Mesenchymal stem cell (in vitro differentiated cells and primary cell): ENCODE measurements at places on chromosomes 1 and 21.

DNA sequence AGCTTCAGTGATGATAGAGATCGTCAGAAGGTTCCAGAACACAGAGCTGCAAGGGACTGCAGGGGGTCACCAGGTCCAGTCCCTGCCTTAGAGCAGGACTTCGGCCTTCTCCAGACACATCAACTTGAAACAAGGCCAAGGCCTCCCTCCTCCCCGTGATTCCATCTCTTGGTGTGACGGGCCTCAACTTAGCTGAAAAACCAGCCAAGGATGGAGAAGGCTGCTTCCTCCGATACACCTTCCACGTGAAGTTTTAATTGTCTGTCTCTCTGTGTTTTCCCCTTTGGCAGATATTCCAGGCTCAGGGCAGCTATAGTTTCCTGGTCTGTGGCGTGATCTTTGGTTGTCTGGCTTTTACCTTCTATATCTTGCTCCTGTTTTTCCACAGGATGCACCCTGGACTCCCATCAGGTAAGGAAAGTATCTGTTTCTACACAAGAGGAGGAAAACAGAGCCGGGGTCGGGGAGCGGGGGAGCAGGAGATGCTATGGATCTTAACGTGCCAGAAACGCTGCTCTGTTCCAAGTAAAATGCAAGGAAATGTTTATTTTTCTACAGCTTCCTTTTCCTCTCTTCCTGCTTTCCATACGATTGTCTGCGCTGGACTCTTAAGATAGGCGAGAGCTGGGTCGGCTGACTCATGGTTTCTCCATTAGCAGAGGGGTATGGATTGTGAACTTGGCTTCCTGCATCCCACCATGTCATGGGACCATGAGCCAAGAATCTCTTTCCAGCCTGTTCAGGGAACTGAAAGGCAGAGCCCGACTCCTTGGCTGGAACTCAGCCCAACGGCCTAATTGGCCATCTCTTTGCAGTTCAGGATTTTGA is 32.8 kb downstream of the ELK4 start:
- no peak overlapping the region for H3K4me3 ChIP-seq
- H3K36me3 ChIP-seq = peaks cover 14% of the 10 kb centered on the region
- DNase-seq = peak; percentile 94
- peaks cover 13% of the 10 kb centered on the region for H3K4me1 ChIP-seq
- peak overlapping the region; percentile 56 for H3K27ac ChIP-seq
- no peaks in the 10 kb centered on the region for H3K27me3 ChIP-seq

GRCh38 chr1:55215194-55216021 is at the start of gene USP24:
TSS of gene USP24 (minus strand) at chr1:55215364. CDS start at chr1:55215113, 251 bp downstream.
- H3K27me3 ChIP-seq = no peaks in the 10 kb centered on the region
- peak within 1 kb of the TSS; percentile 95 for H3K4me3 ChIP-seq
- DNase-seq = peak; percentile 80
- H3K36me3 ChIP-seq = no peaks in the 10 kb centered on the region
- H3K27ac ChIP-seq = peak within 1 kb of the TSS; percentile 80
- peaks cover 4% of the 10 kb centered on the region for H3K4me1 ChIP-seq

GRCh38 chr1:52367272-52367671 is 1.3 kb upstream of the CC2D1B start:
- peaks cover 20% of the 10 kb centered on the region for H3K4me1 ChIP-seq
- H3K27ac ChIP-seq = no peak overlapping the region
- H3K4me3 ChIP-seq = no peak overlapping the region
- H3K36me3 ChIP-seq = peaks cover 14% of the 10 kb centered on the region

DNA sequence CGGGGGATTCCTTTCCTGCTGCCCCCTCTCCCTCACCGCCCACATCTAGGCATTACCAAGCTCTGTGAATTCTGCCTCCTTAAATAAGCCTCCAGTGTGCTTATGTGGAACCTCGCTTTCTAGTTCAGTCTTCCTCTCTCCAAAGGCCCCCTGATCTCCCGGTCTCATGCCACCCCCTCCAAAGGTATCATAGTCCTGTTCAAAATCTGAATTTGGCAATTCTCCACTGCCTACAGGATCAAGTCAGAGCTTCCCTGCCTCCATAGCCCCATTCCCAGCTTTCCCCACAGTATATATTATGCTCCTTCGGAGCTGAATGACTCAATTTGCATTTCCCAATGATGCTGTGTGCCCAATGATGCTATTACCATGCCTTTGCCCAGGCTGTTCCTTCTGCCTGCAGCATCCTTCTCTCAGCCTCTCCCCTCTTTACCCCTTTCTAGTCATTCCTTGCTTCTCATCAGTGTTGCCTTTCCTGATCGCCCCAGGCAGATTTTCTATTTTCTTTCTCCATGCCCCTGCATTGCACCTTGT is 1.7 kb downstream of the AZIN2 start:
- no peaks in the 10 kb centered on the region for H3K27me3 ChIP-seq
- DNase-seq = peak; percentile 52
- H3K27ac ChIP-seq = no peak overlapping the region

DNA sequence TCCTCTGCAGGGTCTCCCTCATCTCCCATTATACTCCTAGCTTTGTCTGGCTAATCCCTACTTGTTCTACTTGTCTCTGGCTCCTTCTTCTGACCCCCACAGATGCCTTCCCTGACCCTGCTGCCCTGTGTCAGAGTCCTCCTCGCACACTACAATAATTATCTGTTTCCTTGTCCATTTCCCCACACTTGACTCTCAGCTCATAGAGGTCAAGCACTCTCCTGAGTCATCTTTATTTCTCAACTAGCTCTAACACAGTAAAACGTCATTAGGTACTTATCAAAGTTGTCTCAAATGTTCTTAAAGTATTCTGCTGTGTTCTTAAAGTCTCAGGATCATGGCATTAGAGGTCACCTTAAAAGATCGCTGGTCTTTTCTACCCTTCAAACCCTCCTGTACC is 47.1 kb downstream of the C8A start:
- peak; percentile 64 for DNase-seq
- H3K4me1 ChIP-seq = no peaks in the 10 kb centered on the region
- no peak overlapping the region for H3K27ac ChIP-seq
- H3K4me3 ChIP-seq = no peak overlapping the region

GRCh38 chr1:112322983-112323678 is 72.9 kb upstream of the CTTNBP2NL start:
- no peaks in the 10 kb centered on the region for H3K4me1 ChIP-seq
- no peaks in the 10 kb centered on the region for H3K36me3 ChIP-seq
- peaks cover 29% of the 10 kb centered on the region for H3K27me3 ChIP-seq
- DNase-seq = no peak
- no peak overlapping the region for H3K4me3 ChIP-seq
- H3K27ac ChIP-seq = no peak overlapping the region

DNA sequence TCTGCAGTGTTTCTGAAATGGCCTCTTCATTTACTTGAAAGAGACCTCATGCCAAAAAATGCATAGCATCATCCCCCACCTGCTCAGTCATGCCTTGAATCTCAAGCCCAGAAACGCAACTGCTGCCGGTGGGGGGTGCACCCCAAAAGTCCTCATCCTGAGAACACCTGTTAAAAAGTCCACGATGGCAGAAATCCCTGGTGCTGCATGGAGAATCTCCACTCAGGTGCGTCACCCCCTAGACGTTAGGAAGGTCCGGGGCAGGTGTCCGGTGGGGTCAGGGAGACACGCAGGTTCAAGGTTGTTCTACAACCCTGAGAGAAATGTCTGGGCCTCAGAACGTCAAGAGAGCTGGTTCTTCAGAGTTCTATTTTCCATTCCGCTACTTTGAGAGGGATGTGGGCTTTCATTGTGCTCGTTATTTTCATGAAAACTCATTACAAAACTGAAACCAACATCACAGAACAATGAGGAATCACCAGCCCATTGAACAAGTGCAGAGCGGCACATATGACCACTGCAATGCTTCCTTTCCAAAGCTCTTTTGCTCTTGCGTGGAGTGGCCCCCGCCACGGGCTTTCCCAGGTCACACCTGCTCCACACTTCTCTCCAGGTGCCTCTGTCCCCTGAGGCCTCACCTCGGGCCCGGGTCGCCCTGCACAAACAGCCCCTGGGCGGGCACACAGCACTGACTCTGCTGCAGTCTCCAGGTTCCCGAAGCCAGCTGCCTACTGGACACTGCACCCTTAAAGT is 201.9 kb downstream of the TOMM20 start:
- no peaks in the 10 kb centered on the region for H3K36me3 ChIP-seq
- H3K27me3 ChIP-seq = no peaks in the 10 kb centered on the region
- peaks cover 27% of the 10 kb centered on the region for H3K4me1 ChIP-seq

GRCh38 chr1:183739741-183740271 is 65.1 kb upstream of the RGL1 start:
- no peak overlapping the region for H3K4me3 ChIP-seq
- peaks cover 6% of the 10 kb centered on the region for H3K36me3 ChIP-seq
- DNase-seq = peak; percentile 79
- H3K27ac ChIP-seq = no peak overlapping the region
- no peaks in the 10 kb centered on the region for H3K27me3 ChIP-seq

DNA sequence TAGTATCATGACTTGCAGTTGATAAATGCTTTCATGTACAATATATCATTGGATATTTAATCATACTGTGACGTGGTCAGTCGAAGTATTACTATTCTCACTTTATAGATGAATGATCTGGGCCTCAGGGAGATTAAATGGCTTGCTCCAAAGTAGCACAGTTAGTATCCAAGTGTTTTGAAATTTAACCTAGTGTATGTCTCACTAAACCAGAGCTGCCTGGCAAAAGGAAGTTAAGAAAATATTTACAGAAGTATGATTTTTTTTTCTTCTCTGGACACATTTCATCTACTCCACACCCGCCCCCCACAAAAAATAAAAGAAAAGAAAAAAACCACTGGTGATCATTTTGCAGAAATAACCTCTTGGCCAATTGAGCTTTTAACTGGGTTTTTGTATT is 71.9 kb upstream of the CXADR start:
- no peak overlapping the region for H3K4me3 ChIP-seq
- H3K4me1 ChIP-seq = peaks cover 1% of the 10 kb centered on the region
- peaks cover 9% of the 10 kb centered on the region for H3K27me3 ChIP-seq
- no peaks in the 10 kb centered on the region for H3K36me3 ChIP-seq
- no peak overlapping the region for H3K27ac ChIP-seq

GRCh38 chr1:107491582-107491981 is 350.7 kb downstream of the NTNG1 start:
- no peak for DNase-seq
- H3K4me1 ChIP-seq = no peaks in the 10 kb centered on the region
- H3K27ac ChIP-seq = no peak overlapping the region
- no peaks in the 10 kb centered on the region for H3K27me3 ChIP-seq
- no peak overlapping the region for H3K4me3 ChIP-seq
- H3K36me3 ChIP-seq = no peaks in the 10 kb centered on the region

DNA sequence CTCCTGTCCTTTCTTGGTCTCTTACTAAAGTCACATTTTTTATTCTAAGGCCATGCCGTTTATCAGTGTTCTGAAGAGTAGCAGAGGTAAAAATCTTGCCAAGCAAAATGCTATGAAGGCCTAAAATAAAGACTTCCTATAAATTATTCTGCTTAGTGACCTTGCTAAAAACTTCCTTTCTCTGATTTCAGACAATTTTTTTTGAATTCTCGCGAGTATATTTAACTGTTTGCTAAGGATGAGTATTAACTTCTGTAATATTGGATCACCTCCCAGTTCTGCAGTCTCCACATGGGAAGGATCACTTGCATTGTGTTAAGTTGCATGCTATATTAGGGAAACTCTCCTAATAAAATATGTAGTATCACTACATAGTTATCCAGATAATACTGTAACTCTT is 123.4 kb upstream of the SNX7 start:
- H3K36me3 ChIP-seq = no peaks in the 10 kb centered on the region
- H3K27ac ChIP-seq = no peak overlapping the region
- H3K4me3 ChIP-seq = no peak overlapping the region
- H3K27me3 ChIP-seq = no peaks in the 10 kb centered on the region

DNA sequence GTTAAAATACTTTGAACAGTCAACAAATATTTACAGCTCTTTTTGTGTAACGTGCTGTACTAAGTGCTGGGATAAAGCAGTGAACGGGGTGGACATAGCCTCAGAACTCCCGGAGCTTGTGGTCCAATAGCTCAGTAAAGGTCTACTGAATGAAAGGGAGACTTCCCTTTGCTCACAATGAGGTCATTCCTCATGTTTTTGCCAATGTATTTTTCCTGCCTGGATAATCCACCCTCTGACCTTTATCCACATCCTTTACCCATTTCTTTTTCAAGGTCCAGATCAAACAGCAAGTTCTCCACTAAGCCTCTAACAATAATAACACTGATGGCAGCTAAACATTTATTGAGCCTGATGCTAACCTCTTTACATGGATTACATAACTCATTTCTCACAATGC is 55.9 kb downstream of the LEPR start:
- no peak overlapping the region for H3K27ac ChIP-seq
- no peaks in the 10 kb centered on the region for H3K36me3 ChIP-seq
- no peak for DNase-seq
- no peak overlapping the region for H3K4me3 ChIP-seq

DNA sequence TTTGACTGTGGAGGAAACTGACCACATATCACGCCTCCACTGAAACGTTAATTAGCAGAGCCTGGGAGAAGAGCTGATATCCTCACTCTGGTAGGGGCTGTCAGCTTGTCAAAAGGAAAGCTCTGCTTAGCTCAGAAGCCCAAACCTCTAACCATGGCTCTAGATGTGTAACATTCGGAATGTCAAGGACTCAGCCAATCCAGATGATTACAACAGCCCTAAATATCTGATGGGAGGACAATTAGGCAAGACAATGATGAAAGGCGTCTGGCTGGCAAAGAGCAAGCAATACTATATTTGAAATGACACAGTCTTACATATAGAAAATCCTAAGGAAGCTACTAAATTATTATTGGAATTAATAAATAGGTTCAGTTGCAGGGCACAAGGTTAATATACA is 45.7 kb upstream of the COX20 start:
- H3K36me3 ChIP-seq = no peaks in the 10 kb centered on the region
- H3K4me3 ChIP-seq = no peak overlapping the region
- no peak overlapping the region for H3K27ac ChIP-seq
- H3K4me1 ChIP-seq = peaks cover 1% of the 10 kb centered on the region
- no peaks in the 10 kb centered on the region for H3K27me3 ChIP-seq
- DNase-seq = no peak

GRCh38 chr1:55980582-55980981 is 598.8 kb downstream of the PLPP3 start:
- no peaks in the 10 kb centered on the region for H3K27me3 ChIP-seq
- H3K4me3 ChIP-seq = no peak overlapping the region
- H3K36me3 ChIP-seq = no peaks in the 10 kb centered on the region
- H3K4me1 ChIP-seq = no peaks in the 10 kb centered on the region
- H3K27ac ChIP-seq = no peak overlapping the region
- peak; percentile 36 for DNase-seq

DNA sequence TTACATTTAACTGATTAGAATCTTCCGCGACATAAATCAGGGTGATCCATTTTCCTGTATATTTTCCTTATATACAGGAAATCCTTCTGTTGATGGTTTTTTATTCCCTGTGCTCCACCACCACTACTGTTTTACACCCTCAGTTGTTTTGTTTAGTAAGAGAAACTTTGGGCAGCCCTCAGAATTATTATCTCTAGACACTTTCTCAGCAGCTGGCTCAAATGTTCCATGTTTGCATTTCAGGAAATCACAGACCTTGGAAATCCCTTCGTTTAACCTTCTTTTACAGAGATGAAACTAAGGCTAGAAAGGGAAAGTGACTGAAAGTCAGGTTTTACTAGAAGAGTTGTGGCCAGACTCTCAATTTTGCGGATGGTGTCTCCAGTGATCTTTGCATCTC is 15.2 kb downstream of the ZNF697 start:
- no peaks in the 10 kb centered on the region for H3K36me3 ChIP-seq
- H3K4me1 ChIP-seq = peaks cover 21% of the 10 kb centered on the region
- DNase-seq = no peak
- H3K27me3 ChIP-seq = no peaks in the 10 kb centered on the region
- H3K4me3 ChIP-seq = no peak overlapping the region
